RKO (cell line): ENCODE measurements at places on chromosomes 13 and 19.
A peak's percentile ranks its signal among the peaks of the same experiment; 100 is the strongest.

- no peak for DNase-seq
Measured at GRCh38 chr13:33176526-33176925, 109.0 kb downstream of the STARD13 start.

- DNase-seq, result no peak
Measured at GRCh38 chr13:94176561-94176960, 302.9 kb downstream of the DCT start.

DNA sequence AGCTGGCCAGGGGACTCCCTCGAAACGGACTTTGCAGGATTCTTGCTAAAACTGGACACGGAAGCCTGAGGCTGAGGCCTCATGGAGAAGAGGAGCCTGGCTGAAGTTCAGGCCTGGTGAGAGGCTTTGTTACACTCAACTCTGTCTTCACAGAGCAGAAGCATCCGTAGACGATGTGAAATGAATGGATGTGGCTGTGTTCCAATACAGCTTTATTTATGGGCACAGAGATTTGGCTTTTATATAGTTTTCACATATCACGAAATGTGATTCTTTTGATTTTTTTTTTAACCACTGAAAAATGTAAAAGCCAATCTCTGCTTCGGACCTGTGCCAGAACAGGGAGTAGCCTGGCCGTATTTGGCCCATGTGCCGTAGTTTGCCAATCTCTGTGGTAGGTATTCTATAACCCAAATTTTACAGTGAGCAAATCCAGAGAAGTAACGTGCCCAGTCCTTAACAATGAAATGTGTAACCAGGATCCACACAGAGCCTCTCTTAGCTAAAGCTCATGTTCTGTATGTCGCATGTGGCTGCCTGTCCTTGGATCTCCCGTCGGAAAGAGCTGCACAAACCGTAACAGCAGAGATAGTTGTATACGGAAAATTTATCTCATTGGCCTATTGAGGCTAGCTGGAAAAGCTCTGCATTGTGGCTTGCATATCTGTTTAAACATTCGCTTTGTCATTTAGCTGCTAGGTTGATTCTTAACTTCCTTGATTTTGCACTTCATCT is 171.6 kb upstream of the RNF113B start:
- no peak for DNase-seq

DNA sequence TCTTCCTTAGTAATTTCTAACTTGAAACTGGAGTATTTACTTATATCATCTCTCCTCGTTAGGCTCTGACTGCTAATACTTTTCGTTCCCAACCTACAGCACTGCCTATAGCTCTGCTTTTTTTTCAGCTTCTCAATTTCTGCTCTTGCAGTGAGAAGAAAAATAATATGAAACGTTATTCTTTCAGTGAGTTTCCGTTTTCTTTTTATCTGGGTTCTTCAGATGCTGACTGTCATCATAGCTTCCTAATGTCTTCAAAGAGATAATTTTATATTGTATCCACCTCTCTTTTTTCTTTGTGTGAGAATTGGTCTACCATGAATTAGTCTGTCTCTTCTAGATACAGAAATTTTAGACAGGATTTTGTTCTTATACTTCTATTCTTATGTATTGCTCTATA is 454.9 kb downstream of the LMO7 start:
- no peak for DNase-seq

DNA sequence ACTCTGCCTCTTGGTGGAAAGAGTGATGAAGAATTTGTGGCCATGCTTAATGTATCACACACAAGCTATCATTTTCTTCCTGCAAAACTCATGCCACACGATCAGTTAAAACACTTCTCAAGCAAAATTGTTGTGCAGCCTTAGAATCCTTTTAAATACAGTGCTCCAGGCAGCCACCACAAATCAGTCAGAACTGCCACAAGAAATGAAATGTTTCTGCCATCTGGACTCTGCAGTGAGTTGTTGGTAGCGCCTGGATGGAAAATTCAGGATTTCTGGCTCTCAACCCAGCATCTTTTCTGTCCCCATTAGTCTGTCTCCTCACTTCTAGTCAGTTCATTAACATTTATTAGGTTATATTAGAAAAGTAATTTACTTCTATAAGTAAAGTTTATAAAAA is 179.5 kb downstream of the GPC6 start:
- no peak for DNase-seq

DNA sequence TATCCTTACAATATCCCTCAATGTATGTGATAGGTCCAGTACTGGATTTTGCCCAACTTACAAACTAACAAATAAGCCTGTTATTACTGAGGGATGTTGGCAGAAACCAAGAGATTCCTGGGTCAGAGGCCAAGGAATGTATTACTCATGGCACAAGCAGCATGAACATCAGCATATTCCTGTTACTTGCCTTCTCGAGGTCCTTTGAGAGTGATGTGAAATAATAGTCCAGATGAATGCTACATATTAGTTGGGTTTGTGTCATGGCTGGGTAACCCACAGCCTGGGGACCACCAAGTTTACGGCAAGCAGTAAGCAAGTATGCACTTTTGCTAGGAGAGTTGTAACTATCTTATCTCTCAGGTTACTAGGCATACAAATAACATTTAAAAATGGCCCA is 384.5 kb upstream of the GPC6 start:
- peak; percentile 25 for DNase-seq

GRCh38 chr13:50883728-50884127 is 25.9 kb upstream of the RNASEH2B start:
- no peak for DNase-seq

DNA sequence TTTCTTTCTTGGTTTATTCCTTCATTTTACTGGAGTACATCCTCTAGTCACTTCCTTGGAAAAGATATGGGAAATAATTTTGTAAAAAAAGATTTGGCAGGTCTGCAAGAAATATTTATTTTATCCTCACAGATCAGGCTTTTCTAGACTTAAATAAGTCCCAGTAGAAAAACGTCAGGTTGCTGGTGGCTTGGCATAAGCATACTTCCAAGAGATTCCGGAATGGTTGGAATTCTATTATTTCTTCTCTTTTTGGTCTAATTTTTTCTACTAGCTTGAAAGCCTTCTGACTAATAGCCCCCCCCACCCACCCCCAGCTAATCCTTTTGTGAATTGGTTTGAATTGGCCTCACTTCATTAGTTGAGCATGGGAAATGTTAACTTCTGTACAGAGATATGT is 147.6 kb downstream of the ZIC5 start:
- no peak for DNase-seq

DNA sequence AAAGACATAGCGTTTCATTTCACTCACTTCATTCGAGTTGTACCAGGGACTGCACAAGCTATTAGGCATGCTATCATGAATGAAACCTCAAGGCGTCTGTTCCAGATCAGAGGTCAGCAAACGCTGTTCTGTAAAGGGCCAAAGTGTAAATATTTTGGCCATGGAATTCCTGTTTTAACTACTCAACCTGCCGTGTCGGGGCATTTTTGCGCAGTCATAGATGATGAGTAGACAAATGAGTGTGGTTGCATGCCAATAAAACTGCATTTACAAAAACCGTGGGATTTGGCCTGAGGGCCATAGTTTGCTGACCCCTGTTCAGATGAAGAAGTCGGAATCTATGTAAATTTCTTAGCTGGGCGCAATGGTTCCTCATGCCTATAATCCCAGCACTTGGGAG is 6.5 kb downstream of the INSR start:
- no peak for DNase-seq

GRCh38 chr19:1700733-1701663 is 48.6 kb upstream of the TCF3 start:
- DNase-seq, result no peak

GRCh38 chr13:102548811-102549210 is 48.0 kb upstream of the TPP2 start:
- DNase-seq, result peak; percentile 26

GRCh38 chr13:110702591-110703526 is 3.1 kb downstream of the CARS2 start:
- DNase-seq, result peak; percentile 25

GRCh38 chr13:98761126-98761985 is 8.9 kb upstream of the SLC15A1 start:
- no peak for DNase-seq

DNA sequence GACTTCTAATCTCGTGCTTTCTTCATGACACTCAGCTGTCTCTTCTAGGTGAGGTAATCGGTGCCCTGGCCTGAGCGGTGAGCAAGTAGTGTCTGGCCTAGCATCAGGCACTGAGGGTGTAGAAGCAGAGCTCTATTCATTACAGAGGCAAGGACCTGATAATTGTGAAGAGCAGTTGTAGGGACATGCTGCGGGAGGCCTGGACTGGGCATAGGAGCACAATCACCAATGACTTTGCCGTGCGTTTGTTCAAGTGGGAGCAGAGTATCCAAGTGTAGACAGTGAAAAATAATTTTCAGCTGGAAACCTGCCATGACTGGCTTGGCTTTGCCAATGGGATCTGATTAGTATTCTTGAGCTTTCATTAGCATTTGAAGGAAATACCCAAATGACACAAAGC is 32.1 kb upstream of the DCLK1 start:
- no peak for DNase-seq

DNA sequence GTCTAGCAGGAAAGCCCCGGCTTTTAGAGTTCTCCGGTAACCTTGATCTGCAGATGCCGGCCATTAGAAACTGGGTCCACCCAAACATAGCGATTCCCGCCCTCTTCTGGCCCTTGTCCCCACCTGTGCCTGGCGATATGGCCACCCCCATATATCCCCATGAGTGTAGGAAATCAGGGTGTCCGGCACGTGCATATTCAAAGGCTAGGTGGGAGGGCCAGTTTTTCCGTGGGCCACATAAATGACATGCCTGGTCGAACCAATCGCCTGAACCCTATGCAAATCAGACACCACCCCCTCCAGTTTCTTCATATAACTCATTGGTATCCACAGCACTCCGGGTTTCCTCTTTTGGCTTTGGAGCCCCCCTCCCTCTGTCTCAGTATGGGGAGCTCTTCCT is 37.4 kb downstream of the ERICH4 start:
- DNase-seq, result no peak

DNA sequence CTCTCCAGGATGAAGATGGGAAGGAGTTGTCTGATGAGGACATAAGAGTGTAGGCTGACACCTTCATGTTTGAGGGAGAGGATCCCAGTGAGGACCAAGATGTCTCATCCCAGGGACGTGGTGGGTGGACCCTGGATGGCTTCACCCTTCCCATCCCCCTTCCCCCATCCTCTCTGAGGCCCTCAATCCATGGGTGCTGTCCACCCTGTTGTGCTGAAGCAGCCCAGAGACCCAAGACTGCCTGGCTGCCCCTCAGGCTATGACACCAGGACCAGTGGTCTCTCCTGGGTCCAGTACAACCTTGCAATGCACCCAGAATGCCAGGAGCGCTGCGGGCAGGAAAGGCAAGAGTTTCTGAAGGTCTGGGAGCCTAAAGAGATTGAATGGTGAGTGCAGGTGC is 3.4 kb upstream of the CYP4F12 start:
- DNase-seq, result no peak

- DNase-seq, result no peak
Measured at GRCh38 chr13:87656306-87656705, 14.9 kb upstream of the SLITRK5 start.

DNA sequence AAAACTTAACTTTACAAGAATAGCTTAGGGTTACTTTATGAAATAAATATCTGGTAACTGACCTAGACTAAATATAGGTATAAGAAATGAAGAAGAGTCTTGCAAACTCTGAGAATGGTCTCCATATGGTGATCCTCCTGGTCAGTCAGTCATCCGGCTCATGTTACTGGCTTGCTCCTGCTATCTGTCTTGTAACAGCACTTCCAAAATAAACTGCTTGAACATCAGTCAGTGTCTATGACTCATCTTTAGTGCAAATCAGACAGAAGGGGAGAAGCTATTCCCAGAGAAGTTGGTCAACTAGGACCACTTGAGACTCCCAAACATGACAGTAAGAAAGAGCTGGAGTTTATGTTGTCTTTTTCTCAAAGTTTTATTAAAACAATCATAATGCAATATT is 1550.9 kb downstream of the PCDH9 start:
- DNase-seq, result peak; percentile 27

GRCh38 chr13:59834801-59835200 is 328.9 kb downstream of the DIAPH3 start:
- DNase-seq, result no peak

GRCh38 chr13:110629735-110630134 is 14.4 kb downstream of the NAXD start:
- no peak for DNase-seq

DNA sequence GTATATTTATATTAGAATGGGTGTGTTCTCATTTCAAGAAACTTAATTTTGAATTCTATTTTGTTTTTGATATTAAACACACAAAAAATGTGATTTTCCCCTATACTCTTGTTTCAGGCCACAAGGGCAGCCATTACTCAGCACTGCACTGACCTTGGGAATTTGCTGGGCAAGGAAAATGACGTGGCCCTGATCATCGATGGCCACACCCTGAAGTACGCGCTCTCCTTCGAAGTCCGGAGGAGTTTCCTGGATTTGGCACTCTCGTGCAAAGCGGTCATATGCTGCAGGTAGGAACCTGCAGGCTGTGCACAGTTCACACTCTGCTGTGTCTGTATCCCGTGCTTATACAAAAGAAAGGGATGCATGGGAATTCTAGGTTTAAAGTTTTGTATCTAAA is 327.3 kb downstream of the ATP8A2 start:
- peak; percentile 27 for DNase-seq

DNA sequence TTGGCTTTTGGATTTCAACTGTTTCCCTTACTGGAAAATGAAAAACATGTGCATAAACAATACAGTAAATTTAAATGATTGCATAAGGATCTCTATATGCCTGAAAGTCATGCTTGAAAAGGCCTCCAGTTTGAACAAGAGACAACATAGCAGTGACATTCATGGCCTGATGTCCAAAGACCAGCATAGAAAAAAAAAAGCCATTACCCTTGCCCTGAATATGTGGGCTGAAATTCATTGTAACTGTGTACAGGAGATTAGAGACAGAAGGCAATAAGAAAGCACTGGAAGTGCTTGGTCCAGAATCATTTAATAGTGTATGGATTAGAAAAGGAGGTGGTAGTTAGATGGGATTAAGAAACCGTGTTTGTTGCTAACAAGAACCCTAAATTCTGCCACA is 15.4 kb downstream of the MIR17HG start:
- no peak for DNase-seq

GRCh38 chr19:55459950-55460657 is 1.3 kb downstream of the ISOC2 start:
- no peak for DNase-seq

GRCh38 chr13:81018936-81019335 is 678.0 kb upstream of the SPRY2 start:
- no peak for DNase-seq
